ENCODE measurements at places on chromosomes 16 and 17.

DNA sequence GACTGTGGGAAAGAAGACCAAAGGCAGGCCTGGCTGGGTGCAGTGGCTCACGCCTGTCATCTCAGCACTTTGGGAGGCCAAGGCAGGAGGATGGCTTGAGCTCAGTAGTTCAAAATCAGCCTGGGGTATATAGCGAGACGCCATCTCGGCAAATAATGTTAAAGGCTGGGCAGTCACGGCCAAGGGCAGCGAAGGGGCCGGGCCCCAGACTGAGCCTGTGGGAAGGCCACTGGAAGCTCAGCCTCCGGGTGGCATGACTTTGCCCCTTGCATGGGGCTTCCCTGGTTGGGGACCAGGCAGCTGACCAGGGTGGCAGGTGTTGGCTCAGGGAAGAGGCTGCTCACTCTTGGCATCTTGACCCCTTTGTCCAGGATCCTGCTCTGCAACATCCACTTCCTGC, 14.0 kb upstream of the CD300LD start:
- DNase-seq = no peak

DNA sequence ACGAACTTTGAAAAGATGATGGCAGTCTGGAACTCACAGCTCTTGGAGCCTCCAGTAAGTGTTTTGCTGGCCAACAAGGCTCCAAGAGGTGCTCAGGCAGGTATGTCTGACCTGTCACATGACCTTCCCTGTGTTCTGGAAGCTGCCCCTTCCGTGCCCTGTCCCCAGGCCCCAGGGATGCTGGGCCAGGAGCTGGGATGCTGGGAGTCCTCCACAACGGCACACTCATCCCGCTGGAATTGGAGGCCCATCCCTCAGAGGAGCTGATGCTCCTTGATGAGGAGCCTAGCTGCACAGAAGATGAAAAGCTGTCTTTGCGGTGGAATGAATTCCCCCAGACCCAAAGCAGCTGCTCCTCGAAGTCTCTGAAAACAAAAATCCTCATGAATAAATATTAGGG, 47.8 kb downstream of the HOXB1 start:
- no peak for DNase-seq

DNA sequence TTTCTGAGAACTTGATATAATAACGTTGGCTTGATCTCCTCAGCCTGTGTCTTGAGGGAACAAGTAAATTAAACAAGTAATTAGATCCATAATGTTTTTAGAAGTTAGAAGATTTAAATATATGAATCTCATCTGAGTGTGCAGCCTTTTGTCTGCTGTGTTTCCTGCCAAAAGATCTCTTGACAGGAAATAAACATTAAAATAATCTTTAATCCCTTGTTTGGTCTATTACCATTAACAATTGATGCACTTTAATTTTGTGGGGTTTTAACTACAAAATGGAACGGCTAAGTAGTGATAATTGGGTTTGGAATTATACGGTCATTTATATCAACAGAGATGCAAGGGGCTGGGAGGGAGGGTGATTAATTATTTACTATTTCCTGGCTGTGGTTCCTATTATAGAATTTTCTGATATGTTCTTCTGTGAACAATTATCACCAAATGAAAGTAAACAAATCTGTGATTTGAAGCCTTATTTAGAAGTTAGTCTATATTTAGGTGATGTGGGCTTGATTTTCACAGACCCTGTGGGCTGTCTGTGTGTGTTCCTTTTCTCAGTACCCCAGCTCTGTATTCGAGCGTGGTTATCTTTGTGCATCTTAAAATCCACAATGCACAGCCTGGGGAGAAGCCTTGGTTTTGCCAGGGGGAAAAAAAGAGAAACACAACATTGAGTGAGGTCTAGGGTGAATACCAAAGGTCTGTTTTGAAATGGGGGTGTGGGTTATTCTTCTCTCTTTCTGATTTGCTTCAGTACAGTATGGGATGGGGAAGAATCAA, 556.1 kb downstream of the WWOX start:
- no peak for DNase-seq

DNA sequence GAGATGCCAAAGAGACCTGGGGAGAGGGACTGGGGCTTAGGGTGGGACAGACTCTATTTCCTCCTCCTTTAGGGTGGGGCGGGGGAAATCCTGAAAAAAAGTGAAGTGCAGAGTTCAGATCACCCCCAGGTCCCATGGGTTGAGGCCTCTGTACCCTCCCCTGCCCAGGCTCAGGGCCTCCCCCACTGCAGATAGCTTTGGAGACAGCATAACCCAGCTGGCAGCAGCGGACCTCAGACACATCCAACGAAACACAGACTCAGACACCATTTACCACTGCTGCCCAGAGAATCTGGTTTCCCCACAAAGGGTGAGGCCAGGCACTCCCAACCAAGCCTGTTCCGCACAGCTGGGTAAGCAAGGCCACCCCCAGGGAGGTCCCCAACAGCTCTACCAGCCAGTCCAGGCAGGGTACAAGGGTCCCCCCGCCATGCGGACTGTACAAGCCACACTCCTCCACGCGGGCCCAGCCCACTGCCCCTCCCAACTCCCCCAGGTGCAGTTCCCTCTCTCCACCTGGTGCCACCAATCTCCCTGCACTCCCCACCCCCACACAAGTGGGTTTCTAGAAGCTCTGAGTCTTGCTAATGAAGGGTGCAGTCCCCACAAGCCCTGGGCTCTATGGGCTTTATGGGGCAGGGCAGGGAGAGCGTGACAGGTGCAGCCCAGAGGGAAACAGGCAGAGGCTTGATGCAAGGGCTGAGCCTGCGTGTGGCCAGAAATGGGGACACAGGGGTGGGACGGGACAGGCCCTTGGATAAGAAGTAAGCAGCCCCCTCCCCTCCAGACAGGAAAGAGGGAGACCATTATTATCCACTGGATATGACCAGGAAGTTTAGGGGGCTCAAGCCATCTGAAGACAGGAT, 8.9 kb downstream of the RHBDF2 start:
- no peak for DNase-seq

DNA sequence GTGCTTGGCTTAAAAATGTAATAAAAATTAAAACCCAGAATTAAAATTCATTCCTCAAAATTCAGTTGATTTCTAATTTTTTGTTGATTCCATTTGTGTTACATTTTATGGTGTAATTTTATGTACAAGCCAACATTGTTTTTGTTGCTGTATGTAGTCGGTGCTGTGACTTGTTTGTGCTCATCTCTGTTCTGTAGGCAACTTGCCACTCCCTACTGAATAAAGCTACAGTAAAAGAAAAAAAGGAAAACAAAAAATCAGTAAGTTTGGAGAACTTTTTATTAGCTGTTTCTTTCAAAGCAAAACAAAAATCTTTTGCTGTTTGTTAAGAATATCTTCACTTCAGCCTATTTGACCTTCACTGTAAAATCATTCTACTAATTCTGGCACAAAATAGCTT, 44.3 kb downstream of the OMG start:
- no peak for DNase-seq

DNA sequence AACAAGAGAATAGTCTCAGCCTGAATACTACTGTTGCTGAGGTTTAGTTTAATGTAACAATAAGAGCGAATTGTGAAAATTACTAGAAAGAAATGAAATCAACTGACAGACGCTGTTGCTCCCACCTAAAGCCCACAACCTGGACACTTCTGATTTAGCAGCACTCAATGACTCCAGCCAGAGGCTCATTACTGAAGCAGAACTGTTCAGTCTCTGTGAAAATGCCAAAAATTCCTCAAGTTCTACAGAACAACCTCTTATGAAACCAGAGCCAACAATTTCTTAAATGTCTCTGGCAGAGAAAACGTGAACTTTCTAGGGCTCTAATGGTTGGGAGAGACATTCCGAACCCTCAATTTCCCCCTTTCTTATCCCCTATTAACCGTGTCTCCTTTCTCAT, 9.9 kb downstream of the PSME3IP1 start:
- no peak for DNase-seq

GRCh38 chr17:43636426-43636825, 25.3 kb downstream of the MEOX1 start:
- no peak for DNase-seq

- no peak for DNase-seq
These were observed 43.6 kb upstream of the CACNG4 start for GRCh38 chr17:66920950-66921349.

DNA sequence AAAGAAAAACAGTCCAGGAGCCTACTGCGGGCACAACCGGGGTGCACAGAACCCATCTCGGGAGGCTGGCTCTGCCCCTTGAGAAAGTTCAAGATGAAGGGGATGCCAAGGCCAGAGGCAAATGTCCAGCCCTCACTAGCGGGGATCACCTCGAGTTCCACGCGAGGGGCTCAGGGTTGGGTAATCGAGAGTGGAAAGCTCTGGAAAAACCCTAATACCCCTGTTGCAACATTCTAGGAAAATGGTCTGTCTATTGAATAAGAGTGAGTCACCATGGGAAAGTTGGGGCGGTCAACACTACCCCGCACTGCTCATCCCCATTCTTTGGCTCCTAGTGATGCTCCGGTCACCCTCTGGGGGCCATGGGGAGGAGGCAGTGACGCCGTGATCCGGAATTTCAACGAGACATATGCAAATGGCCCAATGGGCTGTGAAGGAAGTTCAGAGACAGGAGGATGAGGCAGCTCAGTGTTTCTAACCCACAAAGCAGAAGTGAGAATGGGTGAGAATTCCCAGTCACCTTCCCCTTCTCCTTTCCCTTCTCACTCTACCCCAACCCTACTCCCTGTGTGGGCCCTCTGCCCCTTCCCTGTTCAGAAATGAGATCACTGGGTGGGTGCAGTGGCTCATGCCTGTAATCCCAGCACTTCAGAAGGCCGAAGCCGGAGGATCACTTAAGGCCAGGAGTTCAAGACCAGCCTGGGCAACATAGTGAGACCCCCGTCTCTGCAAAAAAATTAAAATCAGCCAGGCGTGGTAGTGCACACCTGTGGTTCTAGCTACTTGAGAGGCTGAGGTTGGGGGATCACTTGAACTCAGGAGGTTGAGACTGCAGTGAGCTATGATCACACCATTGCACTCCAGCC, 22.4 kb downstream of the SOCS3 start:
- DNase-seq = no peak

DNA sequence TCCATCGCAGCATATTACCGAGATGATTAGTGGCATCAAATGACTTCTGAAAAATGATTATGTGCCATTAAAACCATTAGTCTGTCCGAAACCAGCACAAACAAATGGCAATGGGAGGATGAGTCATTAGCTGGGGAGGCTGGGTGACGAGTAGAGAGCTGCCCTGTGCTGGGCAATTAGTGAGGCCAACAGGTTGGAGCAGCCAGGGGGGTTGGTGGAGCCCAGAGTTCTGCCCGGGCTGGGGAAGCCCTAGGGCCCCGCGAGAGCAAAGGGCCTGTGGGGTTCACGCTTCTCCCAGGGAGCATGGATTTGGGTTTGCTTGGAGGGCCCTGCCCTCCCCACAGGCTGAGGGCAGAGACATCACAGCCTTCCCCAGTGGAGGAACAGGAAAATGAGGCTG, 152.1 kb upstream of the RPL38 start:
- DNase-seq = no peak

DNA sequence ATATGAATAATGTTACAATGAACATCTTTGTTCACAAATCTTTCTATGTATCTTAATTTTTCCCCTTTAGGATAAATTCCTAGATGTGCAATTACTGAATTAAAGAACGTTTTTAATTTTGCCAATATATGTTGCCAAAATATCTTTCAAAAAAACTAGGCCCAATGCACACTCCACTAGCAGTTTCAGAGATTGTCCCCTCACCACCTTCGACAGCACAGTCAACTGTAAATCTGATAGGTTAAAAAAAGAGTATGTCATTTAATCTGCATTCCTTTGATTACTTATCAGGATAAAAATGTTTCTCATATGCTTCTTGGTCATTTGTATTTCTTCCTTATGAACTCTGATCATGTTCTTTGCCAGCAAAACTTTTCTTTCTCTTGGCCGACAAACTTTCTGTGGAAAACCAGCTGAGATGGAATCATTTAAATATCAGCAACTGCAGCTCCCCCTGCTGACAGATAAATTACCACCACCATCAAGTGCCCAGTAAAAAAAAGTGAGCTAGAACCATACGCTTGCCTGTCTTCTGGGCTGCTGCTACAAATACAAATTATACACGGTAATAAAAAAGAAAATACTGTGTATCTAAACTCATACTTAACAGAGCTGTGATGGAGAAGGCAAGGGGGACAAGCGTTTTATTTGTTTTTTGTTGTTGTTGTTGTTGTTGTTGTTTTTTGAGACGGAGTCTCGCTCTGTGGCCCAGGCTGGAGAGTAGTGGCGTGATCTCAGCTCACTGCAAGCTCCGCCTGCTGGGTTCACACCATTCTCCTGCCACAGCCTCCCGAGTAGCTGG, 19.6 kb upstream of the KANSL1 start:
- DNase-seq = peak; percentile 52

- DNase-seq = peak; percentile 0
These were observed 31.6 kb downstream of the PHKB start for GRCh38 chr16:47492428-47493377.

DNA sequence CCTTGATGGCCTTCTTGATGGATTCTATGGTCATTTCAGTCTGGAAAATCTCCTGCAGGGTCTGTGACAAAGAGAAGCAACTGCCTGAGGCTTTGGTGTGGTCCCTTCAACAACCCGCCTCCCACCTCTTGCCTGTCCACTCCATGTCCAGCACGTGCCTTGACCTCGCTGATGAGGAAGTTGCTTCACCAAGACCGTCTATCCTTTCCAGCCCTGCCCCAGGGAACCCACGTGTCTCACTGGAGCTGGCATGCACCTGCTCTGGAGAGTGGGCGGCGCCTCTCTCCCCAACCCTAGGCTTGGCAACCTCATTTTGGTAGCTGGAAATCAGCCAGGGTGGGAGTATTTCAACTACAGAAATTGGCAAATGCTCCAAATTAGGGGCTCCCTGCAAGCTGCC, 32.6 kb downstream of the TEKT3 start:
- DNase-seq = no peak

DNA sequence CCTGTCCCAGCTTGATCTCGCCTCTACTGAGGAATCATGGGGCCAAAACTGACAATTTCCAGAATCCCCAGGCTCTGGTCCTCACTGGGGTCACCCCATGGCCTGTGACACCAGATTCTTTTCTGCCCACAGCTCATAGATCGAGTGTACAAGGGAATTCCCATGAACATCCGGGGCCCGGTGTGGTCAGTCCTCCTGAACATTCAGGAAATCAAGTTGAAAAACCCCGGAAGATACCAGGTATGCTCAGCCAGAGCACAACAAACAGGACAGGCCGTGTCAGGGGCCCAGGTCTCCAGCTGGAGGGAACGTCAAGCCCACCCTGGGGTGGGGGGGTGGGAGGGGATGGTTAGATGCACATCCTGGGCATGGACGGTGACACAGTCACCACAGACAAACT, 17.5 kb downstream of the USP6 start:
- DNase-seq = no peak

DNA sequence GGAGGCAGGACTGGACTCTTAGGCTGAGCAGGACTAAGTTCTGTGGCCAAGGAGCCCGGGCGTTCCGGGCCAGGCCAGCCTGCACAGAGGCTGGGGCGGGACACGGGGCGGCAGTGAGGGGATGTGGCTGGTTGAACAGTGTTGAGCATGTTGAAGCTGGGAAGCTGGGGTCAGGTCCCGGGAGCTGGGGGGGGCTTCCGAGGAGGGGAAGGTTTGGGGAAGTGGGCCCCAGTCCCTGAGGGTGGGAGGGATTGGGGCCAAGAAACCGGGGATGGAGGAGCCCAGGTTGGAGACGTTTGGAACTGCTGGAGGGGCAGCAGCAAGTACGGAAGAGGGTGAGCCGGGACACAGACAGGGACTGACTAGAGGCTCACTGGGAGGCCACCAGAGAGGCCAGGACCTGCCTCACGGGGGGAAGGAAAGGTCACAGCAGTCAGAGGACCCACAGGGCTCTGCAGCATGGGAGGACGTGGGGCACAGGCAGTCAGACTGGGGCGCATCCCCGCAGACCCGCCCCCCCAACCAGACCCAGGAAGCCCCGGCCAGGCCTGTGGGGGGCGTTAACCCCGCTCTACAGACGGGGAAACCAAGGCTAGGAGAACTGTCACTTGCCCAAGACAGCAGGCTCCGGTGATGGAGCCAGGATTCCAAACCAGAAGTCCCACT, 9.5 kb downstream of the TAX1BP3 start:
- no peak for DNase-seq
